ENCODE measurements at places on chromosomes 16 and 17.

DNA sequence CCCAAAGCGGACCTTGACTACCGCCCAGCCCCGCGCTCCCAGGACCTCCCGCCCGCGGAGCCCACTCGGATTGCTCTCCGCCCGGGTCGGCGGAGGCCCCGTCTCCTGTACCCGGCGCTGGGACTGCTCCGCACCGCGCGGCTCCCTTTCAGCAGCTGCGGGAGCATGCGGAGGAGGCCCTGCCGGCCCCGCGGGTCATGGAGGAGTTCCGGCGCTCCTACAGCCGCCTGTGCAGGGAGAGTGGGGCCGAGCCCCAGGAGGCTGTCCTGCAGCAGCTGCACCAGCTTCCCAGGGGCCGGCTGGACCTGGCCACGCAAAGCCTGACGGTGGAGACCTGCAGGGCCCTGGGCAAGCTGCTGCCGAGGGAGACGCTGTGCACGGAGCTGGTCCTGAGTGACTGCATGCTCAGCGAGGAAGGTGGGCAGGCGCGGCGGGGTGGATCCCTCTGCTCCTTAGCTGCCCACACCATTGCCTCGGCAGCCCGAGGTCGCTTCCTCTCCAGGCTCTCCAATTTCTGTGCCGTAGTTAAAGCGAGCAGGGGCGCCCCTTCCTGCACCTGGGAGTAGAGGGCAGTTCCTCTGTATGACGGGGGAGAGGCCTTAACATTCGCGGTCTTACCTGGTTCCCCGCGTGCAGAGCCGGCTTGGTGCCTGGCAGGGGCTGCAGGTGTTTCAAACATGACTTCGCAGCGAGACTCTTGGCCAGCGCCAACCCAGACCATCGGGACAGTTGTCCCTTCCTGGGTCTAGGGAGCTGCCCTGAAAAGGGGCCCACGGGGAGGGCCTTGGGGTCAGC lies 539 bp downstream of the LRRC45 start:
- DNase-seq, result peak; percentile 55

- DNase-seq, result peak; percentile 87
Measured at GRCh38 chr17:74457146-74457819, 9.2 kb upstream of the CD300A start.

DNA sequence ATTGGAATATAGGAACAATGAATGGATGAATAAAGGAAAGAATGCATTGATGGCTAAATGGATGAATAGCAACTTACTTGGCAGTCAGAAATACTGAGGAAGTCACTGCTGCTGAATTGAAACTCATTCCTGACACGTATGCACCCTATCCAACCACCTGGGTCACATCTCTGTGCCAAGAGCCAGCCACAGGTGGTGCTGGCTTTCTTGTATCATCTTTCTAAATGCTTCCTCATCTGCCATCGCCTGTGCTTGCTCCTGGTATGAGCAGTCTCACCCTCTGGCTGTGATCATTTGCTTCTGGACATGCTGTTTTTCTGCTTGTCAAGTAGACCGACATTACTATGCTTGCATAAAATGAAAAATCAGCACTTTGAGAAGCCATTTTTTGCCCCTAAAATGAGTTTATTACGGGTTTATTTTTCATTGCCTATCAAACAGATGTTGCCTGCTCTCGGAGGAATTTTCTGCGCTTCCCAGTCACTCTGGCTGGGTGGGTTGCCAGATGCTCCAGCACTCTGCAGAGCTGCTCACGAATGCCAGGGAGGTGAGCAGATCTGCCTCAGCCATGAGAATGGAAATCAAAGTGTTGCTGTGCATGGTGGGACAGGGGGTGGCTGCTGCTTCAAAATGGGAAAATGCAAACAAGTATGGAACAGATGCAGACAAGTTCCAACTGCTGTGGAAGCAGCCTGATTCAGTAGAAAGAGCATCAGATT lies 1349.6 kb upstream of the CDH8 start:
- DNase-seq, result no peak

GRCh38 chr17:75301502-75302206 lies 12.4 kb upstream of the SLC25A19 start:
- DNase-seq, result no peak

DNA sequence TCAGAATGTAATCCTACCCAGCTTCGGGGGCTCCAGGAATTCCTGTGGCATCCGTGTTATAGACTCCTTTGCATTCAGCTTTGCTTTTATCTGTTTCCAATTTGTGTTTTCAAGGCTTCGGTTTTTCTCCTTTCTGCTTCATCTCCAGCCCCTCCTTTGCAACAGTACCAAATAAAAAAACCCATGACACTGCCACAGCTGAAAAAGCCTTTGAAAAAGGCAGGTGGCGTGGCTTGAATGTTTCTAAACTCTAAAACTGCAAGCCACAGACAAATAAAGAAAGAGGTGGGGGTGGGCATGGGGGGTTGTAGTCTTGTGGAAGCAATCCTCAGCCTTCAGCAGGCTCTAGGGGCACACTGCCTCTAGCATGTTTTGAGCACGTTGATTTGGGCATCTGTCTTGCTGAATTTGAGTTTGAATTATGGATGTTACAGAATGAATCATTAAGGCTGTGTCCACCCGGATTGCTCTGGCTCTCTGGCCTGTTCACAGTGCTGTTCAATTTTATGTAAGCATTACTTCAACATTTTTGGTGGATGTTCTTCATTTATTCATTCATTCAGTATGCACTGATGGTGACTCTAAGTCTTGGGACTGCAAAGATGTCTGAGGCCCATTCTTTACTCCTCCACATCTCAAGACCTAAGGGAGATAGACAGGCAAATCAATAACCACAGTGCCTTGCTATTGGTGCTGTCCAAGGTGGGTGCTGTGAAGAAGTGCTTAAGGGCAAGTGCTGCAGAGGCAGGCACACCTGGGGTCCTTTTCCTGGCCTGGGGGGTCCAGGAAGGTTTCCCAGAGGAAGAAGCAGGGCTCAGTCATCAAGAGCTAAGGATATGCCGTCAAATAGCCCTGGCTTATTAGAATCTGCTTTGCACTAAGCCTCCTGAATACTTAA lies 77.4 kb downstream of the CDH13 start:
- no peak for DNase-seq

DNA sequence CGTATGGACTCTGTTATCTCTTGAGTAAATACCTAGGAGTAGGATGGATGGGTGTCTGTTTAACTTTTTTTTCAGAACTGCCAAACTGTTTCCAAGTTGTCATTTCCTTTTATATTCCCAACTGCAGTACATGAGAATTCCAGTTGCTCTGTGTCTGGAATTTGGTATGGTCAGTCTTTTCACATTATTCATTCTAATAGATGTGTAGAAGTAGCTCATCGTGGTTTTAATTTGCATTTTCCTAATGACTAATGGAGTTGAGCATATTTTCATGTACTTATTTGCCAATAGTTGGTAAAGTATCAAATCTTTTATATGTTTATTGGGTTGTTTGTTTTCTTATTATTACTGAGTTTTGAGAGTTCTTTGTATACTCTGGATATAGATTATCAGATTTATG lies 27.0 kb downstream of the MRTFB start:
- no peak for DNase-seq

Measured in stimulated activated CD8-positive, alpha-beta memory T cell treated with anti-CD3 and anti-CD28 coated beads, Interleukin-4, amount 100 ng/mL, for 48 hours (primary cell).